ENCODE measurements at places on chromosomes 6 and 20.

GRCh38 chr6:5529733-5530132, 268.4 kb downstream of the FARS2 start:
- no peak for DNase-seq

- no peak for DNase-seq
Observed at GRCh38 chr20:8234580-8234979, 102.5 kb downstream of the PLCB1 start.

DNA sequence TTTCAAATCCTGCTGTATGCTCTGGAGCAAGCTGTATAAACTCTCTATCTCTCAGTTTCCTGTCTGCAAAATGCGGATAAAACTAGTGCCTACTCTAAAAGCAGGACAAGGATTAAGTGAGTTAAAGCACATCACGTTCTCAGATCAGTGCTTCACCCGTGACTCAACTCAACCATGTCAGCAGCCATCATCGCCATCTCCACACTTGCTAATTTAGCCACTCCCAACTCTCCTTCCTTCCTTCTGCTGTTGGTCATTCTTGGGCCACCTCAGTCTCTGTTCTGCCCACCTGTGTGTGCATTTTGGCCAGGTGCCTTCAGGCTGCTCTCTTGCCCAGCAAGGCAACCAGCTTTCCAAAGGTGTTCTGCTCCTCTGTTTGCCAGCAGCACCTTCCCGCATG, 260.0 kb upstream of the CDYL start:
- DNase-seq: no peak

DNA sequence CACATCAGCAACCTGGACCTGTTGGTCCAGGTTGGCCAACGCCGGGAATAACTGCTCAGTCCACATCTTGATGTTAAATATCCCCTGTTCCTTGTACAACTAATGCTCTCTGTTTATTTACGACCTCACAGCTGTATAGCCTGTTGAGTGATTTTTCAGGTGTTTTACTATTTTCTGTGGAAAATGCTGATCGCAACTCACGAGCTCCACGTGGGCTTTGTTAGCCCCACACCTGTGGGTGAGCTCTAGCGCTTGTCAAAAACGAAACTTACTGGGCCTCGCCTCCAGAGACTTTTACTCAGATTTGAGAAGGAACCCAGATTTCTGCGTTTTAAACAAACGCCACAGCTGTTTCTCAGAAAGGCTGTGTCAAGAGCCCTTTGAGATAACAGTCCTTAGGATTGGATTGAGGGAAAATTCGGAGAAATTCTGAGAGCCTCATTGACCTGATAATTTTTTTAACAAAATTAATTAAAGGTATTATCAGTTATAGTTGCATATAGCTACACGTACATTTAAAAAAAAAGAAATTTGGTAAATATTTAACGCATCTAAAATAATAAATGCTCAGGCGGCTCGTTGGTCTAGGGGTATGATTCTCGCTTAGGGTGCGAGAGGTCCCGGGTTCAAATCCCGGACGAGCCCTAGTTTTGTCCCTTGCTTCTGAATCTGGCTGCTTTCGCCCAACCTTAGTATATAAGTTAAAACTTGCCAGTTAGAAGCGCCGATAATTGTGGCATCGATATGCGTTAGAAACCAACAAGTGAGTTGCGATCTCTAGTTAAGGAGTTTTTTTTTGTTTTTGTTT, 16.7 kb downstream of the HMGN4 start:
- no peak for DNase-seq

DNA sequence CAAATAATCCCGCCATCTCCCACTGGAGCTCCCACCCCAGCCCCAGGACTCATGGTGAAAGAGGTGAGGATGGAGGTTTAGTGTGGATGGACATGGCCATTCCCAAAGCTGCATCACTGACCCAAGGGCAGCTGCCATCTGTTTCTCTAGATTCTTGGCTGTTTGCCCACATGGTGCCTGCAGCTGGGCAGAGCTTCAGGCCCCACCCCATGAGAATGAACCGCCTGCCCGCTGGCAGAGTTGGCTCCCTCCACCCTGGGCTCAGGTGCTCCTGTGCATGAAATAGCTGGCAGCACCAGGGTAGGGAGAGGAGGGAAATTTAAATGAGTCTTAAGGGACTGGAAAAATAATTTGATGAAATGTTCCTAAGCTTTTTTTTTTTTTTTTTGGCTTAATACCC, 17.4 kb downstream of the SCML4 start:
- DNase-seq: no peak

GRCh38 chr6:144077871-144078270, 17.5 kb downstream of the SF3B5 start:
- DNase-seq: no peak

DNA sequence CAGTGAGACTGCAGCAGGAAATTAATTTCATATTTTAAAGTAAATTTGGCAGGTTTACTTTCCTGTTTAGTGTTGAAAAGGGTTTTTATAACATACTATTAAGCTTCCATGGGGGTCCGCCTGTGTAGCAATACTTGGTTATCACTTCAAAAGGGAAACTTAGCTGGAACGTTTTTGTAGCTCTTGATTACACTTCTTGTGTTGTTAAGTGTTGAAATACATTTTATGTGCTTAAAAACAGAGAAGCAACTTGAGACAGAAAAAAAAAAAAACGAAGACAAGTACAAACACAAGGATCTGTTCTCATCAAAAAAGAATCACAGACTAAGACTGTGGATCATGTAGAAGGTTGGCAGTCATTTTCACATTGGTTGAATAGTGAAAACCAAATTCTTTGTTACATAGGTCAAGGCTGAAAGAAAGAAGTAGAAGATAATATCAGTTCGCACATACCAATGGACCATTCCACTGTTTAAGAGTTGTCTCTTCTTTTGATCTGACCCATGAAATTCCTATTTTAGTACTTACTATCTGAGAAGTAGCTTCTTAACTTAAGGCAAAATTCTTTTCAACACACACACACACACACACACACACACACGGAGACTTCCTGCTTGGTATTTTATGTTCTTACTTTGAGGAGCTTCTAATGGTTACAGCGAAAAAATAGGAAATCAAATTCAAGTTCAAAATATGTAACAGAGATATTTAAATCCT, 113.9 kb upstream of the SLC35B3 start:
- no peak for DNase-seq

DNA sequence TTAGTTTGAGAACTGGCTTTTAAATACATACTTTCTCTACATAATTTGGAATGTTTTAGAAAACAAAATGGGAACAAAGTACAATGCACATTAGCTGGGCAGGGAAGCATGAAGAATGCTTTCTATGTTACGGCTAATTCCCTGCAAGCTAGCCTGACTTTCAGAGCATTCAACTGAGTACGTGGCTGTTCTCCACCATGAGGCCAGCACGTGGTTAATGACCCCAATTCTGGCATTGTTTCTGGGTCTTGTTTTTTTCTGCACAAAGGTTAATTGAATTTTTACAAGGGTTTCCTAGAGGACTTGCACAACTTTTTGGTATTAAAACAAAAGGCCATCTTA, 208.6 kb upstream of the AGPAT4 start:
- DNase-seq: no peak

- no peak for DNase-seq
Observed at GRCh38 chr6:165814679-165815078, 151.6 kb upstream of the PDE10A start.

- no peak for DNase-seq
Observed at GRCh38 chr6:89817481-89817880, 2.1 kb downstream of the MDN1 start.

DNA sequence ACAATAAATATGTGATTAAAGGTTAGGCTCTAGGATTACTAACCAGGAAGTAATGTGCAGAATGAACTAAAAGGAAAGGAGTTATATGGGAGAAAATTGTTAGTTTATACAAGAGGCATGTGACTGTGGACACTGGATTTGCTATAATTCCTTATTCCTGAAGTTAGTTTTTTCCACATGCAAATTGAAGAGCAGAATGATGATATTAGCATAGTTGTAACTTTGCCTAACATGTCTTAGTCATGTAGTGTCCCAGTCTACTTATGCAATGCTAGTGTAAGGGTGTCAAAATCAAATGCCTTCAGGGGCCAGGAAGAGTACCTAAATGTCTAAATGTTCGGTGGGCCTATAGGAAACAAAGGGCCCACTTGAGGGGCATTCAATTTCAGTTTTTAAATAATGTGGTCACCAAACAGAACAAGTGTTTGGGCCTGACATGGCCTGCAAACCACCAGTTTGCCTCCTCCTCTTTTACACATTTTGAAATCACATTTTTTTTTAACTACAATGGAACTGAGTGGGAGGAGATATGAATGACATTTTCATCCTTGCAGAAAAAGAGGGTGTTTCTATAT, 28.0 kb upstream of the CEP85L start:
- DNase-seq: no peak

DNA sequence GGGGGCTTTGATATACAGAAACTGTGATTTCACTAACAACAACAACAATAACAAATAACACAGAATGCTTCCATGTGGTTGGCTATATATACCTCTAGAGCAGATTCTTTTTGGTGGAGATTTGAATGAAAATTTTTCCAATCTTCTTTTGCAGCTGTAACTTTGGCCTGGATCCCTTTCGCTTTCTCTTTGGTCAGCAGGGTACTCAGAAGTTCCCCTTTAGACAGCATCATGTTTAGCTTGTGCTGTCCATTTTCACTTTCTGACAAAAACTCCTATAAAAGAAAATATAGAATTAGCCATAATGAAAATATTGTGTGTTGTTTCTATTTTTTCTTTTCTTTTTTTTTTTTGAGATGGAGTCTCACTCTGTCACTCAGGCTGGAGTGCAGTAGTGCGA, 264.2 kb downstream of the SYNE1 start:
- DNase-seq: no peak

DNA sequence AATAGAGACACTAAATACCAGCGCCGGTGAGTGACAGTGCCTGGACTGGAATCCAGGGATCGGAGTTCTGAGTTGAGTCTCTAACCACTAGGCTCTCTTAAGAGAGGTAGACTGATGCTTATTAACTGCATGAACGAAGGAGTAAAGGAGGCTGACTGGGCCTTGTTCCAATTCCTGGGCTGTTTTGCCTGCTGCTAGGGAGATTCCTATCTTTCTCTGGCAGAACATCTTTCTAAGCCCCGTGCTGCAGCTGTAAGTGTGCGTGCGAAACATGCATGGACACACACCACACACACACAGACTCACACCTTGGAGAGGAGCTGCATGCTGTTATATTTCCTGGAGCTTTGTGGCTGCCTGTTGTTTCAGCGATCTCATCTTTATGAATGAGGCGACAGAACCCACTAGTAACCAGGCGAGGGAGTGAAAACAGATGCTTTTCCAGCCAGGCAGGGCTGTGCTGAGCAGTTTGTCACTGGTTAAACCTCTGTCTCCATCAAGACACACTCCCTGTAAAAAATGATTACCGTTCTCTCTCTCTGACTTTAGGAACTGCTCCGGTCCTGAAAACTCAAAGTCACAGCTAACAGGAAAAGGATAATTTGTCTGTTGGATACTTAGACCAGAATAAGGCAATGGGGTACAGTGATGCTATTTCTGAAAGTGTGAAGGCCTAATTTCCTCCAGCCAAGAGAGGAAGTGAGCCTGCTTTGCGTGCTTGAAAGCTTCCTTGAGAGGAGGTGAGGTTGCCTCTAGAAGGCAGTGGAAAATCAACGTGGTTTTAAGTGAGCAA, 157.4 kb upstream of the ZNF217 start:
- DNase-seq: no peak

GRCh38 chr20:6058684-6059295, 4.9 kb upstream of the LRRN4 start:
- no peak for DNase-seq

- DNase-seq: no peak
Observed at GRCh38 chr6:155315516-155315871, 1.2 kb upstream of the TFB1M start.

- DNase-seq: no peak
Observed at GRCh38 chr6:10626154-10626741, 68.2 kb downstream of the C6orf52 start.

- no peak for DNase-seq
Observed at GRCh38 chr6:10343320-10343719, 71.6 kb downstream of the TFAP2A start.

DNA sequence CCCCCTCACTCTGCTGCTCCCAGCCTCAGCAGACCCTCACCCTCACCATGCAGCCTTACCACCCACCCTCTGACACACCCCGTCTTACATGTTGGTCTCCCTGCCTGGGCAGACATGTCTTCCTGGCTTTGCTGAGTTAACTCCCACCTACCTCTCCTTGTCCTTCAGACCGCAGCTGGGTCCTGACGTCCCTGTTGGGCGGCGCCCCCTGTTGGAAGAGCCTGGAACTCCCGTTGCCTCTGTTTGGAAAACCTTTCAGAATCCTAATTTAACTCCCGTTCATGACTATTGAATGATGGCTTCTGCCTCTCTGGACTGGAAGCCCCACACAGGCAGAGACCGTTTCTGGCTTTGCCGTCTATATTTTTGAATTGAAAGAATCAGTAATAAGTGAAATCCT, 245.1 kb downstream of the MYLK4 start:
- no peak for DNase-seq

GRCh38 chr20:23129266-23129665, 43.1 kb upstream of the CD93 start:
- no peak for DNase-seq

DNA sequence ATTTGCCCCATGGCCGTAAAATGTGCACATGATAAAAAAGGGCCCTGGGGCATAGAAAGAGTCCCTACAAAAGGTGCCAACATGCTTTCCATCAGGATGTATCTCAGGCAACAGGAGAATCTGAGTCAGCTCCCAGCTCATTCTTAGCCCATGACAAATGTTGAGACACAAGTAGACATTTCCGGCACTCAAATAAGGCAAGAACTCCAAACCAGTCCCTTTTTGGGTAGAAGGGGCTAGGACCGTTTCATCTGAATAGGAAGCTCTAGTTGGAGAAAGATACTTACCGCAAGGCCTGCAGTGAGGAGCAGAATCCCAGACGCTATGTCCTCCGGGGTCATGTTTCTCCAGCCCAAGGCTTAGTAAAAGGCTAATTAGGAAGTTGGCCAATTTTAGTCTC, 261.0 kb upstream of the RIN2 start:
- DNase-seq: no peak

GRCh38 chr20:10511509-10512251, 76.6 kb downstream of the SLX4IP start:
- no peak for DNase-seq

DNA sequence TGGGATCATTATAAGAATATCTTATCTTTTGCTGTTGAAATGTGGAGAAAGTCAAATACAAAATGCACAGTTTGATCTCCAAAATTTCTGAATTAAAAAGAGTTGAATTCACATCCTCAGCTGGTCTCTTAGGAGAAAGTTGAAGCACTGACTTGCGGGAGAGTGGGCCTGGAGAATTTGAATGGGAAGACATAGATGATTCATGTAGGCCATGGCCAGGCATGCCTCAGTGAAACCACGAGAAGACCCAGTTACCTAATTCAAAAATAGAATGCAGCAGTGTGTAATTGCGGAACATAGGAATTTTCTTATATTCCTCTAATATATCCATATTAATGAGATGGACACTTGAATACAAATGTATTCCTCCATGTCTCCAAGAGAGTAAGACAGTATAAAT, 53.0 kb upstream of the DTNBP1 start:
- DNase-seq: no peak

- DNase-seq: no peak
Observed at GRCh38 chr6:56607111-56607752, 35.5 kb downstream of the DST start.

- no peak for DNase-seq
Observed at GRCh38 chr6:13420269-13420668, 67.1 kb downstream of the GFOD1 start.
